ENCODE measurements at places on chromosomes 3 and 15.

- DNase-seq, result no peak
Measured at GRCh38 chr15:80455051-80455648, 51.0 kb downstream of the ARNT2 start.

DNA sequence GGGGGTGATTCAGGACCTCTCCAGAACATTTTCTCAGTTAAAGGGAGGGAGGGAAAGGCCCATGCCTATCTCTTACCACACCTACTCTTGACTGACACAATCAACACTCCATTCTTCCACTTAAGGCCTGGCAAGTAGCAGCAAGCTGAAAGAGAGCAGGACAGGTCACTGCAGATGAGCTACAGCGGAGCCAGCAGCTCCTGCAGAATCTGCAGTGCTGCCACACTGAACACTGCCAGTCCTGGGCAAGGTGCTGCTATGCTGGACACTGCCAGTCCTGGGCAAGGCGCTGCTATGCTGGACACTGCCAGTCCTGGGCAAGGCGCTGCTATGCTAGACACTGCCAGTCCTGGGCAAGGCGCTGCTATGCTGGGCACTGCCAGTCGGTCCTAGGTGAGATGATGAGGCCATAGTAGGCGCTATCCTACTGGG is 143.7 kb downstream of the MYLK start:
- no peak for DNase-seq

DNA sequence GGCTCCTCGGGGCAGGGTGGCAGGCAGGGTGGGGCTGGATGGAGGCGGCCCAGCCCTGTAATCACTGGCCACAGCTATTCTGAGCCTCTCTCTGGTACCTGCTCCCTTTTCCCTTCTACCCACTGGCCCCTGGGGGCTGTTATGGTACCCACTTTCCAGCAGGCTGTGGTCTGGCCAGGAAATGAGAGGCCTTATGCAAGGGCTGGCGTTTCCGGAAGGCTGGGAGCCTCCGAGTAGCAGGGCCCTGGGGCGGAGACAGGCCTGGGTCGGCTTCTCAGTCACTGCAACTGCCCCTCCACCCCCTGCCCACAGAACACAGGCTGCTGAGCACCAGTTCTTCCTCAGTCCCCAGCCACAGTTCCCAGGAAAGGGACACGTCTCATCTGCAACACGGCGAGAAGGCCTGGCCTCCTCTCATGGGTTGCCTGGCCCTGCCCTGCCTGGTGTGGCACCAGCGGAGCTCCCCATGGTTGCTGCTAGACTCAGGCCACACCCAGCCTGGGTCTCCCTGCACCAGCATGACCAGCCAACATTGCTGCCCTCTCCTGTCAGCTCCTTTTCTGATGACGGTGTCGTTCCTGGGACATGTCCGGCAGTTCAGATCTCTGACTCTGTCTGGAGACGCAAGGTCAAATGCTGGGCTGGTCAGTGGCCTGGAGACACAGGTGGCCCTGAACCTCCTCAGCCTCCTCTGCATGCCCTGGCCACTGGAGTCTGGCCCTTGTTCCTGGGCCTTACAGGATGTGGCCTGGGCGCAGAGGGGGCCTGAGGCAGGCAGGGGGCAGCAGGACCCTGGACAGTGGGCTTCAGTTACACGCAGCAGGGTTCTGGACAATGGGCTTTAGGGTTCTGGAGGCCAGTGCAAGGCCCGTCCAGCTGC is 6.5 kb downstream of the CHST13 start:
- DNase-seq, result no peak

- DNase-seq, result no peak
Measured at GRCh38 chr3:11143476-11143875, 10.8 kb upstream of the HRH1 start.

- DNase-seq, result no peak
Measured at GRCh38 chr15:45156744-45157455, 27.1 kb downstream of the DUOX1 start.

- no peak for DNase-seq
Measured at GRCh38 chr3:121863801-121864200, 28.8 kb downstream of the EAF2 start.

DNA sequence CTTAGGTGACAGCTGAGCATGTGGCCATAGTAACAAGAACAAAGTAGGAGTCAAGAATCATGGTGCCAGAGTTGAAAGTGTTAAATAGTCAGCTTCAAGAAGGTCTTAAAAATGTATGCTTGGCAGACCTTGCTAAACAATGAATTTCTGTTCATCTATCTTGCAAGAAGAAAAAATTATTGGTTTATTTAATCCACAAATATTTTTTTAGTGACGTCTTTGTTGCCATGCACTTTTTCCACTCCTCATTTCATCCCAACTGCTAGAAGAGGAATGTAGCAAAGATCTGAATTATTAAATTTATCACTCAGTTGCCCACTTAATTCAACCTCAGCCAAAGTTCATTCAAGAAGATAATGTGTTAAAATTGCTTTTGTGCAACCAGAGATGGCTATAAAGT is 3.2 kb upstream of the SLC4A7 start:
- no peak for DNase-seq

DNA sequence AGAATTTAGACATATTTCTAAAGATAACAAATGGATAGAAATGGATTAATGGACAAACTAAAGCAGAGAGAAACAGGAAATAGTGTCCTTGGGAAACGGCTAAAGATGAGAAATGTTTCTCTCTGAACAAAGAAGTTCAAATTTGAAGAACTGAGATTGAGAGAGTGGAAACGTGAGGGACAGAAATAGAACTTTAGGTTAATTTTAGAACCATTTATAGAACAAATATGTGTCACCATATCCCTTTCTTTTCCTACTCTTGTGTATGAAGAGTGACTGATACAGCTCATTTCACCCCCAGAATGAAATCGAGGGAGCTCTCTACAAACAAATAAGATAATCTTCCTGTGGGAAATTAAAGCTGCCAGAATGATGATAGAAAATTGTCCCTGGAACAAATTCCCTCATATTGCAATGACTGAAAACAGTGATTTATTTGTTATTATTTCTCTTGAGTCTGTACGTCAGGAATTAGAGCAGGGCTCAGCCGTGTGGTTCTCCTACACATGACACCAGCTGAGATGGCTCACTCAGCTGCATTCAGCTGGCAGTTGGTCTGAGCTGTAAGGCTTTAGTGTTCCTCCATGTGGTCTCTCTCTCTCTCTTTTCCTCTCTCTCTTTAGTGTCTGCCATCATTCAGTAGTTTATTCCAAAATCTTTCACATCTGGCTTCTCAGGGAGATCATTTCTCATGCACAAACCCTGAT is 46.6 kb upstream of the ARPP21 start:
- DNase-seq, result no peak

DNA sequence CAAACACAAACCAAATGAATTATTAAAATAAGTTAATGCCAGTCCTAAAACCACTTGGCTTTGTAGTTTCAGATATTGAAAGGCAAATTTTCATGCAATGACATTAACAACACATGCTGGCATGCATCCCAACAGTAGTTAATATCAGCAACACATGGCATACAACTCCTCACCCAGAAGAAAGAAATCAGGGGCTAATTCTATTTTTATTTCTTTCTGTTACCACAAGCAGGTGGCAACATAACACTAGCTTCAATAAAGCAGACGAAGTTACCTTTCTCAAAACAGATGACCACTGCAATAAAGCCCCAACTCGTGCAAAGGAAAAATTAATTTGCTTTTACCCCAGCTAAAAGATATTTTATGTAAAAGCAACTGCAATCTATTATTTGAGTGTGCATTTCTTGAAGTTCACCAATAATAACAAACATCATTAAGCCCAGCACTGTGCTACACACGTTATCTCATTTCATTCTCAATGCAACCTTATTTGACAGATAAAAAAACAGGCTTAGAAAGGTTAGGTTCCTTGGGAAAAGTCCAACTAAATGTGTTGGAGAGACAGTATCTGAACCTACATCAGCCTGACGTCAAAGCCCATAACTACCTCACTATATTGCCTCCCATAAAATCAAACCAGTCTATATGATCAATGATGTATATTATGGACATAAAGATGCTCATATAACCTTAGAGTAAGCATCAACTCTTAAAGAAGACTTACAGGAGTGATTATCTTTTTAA is 2.8 kb downstream of the TOP2B start:
- no peak for DNase-seq

DNA sequence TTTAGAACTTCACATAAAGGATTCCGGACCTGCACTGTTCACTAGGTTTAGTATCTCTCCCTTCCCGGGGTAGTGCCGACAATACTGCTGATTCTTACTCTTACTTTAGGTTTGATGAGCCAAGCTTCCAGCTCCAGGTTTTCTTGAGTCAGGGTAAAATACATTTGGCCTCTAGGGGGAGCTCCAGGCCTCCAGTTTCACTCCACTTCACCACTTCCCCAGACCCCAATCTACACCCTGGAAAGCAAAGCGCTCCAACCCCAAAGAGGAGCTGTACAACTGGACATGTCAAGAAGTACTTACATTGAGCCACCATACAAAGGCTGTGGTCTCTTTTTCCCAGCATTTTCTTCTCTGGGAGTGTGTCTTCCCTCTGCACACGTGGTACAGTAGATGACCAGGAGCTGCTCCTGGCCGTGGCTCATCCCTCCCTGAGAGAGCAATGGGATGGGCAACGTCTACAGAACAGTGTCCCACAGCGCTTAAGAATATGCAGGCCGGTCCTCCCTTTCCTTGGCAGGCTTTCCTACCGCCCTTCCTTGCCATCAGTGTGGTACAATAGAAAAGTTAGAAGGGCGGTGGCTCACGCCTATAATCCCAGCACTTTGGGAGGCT is 93.9 kb upstream of the CCDC80 start:
- DNase-seq, result peak; percentile 63

DNA sequence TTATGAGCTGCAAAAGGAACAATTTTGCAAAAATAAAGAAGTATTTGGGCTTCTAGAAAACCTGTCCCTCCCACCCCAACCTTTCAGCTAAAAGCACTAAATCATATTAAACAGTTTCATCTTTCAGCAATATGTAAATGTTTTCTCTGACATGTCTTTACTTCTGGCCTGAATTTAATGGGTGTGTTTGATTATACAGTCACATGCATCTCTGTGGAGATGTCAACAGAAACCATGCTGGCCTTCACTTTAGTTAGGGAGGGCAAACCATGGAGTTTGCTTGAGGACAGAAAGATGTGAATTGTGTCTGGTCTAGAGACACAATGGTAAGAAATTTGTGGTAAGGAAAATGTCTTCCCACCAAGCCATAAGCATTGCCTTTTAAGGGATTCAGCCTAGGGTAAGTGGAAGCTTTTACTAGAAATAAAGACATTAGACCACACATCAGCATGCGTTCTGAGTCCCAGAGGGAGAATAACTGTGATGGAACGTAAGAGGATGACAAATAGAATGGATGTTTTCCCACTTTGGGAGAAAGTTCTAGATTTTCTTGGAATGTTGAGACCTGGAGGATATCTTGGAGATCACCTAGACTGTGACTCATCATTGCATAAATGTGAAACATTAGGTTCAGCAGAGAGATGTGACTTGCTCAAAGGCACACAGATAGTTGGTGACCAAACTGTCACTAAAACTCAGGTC is 68.9 kb downstream of the ST8SIA2 start:
- no peak for DNase-seq

DNA sequence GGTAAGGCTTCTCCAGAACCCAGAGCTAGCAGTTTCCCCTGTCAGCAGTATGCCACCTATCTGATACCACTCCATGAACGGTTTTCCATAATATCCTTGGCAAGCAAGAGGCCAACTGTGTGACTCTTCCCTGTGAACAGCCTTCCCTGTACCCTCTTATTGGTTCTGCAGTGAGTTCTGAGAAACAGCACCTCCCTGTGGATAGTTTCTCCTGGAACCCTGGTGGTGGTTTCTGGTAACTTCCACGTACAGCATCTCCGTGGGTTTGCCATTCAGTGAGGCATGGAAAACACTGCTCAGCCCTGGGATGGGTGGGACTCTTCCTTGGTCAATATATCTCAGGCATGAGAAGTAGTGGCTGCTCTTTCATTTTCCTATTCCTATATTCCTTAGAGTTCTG is 19.4 kb upstream of the SERPINI2 start:
- no peak for DNase-seq

DNA sequence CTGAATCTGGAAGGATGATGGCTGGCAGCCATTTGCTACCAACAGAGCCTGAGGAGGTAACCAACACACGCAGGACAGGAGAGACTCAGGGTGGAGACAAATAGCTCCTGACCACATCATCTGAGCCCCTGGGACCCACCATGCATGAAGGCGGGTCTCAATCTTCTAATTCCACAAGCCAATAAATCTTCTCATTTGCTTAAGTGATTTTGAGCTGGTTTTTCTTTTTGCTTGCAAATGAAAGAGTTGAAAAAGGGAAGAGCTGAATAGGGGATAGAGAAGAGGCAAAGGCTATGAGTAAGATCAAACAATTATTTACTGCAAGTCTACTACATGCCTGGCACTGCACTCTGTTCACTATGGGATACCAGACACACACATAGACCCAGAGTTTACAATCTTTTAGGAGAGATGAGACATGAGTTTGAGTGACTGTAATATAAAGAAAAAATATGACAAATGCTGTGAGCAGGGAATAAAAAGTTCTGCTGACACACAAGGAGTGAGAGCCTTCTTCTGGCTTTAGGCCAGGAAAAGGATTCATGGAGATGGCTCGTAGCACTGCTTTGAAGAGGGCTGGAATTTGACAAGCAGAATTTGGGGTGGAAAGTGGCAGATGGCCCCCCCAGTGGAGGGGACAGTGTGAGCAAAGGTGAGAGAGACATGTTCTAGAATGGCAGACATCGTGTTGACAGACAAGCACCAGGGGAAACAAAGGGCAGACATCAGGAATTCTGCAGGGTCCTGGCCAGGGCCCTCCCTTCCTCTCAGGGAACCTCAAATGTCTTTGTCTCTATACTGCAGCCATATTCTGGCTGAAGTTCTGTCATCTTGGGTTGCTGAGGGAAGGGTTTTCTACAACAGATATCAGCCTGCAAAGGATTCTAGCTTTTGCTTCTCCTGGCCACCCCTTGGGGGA is 69.8 kb upstream of the WNT5A start:
- no peak for DNase-seq

DNA sequence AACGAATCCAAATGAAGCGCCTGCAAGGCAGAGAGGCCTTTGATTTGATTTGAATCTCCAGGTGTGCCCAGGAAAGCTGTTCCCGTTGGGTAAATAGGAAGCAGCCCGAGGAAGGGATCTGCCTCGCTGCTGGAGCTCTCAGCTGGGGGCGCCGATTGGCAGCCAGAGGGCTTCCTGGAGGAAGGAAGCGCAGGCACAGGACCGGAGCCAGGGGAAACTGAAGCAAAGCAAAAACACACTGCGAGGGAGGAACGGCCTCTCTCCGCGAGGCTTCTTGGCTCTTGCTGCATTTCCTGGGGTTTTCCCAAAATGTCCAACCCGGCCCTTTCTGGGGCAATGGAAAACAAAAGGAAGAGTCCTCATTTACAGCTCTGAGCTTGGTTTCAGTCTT is 80.3 kb downstream of the TMEM266 start:
- DNase-seq, result no peak

GRCh38 chr3:49529567-49529966 is 24.7 kb upstream of the BSN start:
- DNase-seq, result no peak

- DNase-seq, result no peak
Measured at GRCh38 chr15:25169318-25169717, 214.5 kb downstream of the SNRPN start.

DNA sequence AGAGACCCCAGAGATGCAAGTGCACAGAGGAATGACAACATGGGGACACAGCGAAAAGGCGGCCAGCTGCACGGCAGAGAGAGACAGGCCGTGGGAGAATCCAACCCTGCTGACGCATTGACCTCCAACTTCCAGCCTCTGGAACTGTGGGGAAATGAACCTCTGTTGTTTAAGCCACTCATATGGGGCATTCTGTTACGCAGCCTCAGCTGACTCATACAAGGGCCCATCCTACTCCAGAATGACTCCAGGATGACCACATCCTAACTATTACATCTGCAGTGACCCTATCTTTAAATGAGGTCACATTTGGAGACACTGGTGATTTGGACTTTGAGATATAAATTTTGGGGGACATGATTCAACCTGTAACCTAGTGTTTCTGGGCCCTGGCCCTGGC is 44.0 kb downstream of the KLF15 start:
- no peak for DNase-seq

All from CD4-positive, alpha-beta memory T cell (primary cell).